ENCODE measurements at places on chromosomes 1 and 21.

DNA sequence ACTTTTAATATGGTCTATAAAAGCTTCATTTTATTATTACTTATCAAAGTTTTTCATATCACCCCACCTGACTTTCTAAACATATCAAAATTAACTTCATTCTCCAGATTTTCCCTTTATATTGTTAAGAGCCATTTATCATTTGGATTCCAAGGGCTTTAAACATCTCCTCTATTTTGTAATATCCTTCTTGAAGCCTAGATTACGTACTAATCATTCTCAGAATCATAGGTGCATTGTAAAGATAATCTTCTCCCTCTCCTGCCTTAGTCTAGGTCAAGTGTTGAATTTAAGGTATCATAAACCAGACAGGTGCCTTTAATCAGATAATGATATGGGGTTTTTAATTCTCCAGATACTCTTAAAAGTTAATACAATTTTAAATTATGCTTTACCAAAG is 128.3 kb downstream of the LRRC40 start:
- no peak for DNase-seq

DNA sequence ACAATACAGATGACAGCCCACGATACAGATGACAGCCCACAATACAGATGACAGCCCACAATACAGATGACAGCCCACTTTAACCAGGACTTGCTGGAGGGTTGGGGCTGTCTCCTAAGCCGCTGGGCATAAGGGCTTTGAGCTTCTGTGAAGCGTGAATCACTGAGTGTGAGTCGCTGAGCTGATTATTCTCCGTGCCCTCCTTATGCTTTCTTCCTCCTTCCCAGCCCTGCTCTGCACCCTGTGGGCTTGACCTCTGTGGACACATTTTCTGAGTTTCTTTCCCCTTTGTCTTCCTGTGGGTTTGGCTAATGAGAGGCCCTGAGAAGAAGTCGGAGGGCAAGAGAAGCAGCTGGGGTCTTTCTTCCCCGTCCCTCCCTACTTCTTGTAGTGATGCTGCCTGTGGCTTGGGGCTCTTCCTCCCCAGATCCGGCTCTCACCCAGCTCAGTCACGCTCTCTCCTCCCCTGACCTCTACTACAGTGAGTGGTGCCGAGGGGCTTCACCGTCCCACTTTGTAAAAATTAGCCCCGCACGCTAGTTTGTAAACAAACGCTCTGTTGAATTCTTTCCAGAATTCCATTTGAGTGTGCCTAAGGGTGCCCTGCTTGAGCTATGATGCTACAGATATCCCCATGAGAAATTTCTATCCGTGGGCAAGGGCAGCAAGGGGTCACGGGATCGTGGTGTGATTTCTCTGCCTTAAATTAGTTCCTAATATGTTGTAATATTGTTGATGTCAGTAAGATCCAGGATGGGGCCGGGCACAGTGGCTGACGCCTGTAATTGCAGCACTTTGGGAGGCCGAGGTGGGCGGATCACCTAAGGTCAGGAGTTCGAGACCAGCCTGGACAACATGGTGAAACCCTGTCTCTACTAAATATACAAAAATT is 46.4 kb upstream of the SOD1 start:
- DNase-seq, result no peak

DNA sequence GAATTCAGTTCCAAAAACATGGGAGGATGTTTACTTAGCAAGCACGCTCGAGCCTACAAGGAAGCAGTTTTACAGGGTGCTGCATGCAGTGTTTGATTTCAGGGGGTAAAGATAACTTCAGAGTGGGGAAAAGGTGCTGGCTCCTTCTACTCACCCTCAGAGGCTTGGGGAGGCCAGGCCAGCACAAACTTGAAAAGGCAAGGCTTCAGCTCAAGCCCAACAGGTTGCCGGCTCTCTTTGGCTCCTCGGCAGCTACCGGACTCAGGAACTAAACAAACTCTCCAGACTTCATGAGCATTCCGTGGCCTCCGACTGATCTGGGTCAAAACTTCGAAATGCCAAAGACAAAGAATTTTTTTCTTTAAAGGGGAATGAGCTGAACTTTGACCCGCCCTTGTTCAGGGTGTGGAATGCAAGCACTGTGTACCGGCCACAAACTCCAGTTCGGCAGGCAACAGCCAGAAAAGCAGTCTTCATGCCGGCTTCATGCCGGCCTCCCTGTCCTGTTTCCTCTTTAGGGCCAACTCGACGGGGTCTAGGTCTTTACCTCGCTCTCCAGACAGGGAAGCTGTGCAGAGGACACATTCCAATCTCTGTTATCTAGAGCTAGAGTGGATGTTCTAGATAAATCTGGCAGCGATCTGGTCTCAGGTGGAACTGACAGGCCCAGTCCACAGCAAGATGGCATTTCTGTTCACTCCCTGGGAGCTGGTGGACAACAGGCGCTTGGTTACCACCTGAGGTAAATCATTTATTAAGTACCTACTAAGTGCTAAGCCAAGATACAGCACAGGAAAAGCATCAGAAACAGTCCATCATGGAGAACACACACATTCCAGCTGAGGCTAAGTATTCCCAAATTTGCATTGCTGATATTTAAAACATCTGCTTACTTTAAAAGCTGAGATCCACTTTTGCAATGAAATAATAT is 75.0 kb downstream of the CD46 start:
- no peak for DNase-seq

DNA sequence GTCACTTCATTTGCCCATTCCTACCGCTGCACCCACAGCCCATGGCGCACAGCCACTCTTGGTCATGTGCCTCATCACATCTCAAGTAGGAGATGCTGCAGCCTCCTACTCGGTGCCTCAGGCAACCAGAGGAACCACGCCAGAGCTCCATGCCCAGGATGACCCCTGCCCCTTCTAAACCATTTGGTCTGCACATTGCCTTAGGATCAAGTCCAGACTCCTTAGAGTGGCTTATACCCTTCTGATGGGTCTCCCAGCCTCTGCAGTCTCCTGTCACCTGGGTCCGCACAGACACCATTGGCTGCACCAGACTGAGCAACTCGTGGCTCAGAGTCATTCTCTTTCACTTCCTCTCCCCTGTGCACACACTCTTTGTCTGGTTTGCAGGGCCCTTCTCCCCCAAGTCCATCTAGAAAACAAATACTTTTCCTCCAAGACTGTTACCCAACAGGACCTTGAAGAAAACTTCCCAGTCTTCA is 2.2 kb upstream of the ADORA3 start:
- DNase-seq, result no peak

DNA sequence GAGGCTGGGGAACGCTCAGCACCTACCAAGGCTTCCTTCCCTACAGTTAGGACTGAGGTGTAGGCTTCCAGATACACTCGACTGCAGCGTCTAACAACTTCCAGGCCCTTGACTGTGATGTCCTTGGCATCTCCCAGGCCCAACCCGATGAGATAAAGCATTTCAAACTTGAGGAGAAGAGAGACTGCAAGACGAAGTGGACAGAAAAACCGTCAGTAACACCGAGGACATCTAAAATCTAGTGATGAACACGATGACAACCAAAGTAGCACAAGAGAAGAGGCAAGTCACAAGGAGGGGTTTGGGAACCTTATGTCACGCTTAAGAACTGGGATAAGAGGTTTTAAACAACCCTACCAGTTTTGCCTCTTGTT is 314 bp downstream of the DPH5 start:
- no peak for DNase-seq

- no peak for DNase-seq
Observed at GRCh38 chr1:166822385-166822784, 16.9 kb upstream of the POGK start.

DNA sequence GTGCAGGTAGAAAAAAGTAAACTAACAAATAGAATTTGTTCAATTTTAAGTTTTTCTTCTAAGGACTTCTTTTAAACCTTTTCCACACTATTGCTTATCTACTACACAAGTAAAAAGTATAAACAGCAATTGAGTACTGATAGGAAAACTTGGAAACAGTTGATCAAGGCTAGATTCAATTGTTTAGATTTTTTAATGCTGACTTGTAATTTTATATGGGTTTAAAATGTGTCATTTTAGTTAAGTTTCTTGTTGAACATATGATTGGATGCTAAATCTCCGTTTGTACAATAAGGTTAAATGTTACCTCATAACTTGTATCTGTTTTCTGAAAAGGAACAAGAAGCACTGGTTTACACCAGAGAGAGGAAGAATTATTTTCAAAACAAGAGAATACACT is 5.5 kb downstream of the SASS6 start:
- DNase-seq, result no peak

GRCh38 chr1:216854836-216855484 is 131.7 kb upstream of the ESRRG start:
- no peak for DNase-seq

DNA sequence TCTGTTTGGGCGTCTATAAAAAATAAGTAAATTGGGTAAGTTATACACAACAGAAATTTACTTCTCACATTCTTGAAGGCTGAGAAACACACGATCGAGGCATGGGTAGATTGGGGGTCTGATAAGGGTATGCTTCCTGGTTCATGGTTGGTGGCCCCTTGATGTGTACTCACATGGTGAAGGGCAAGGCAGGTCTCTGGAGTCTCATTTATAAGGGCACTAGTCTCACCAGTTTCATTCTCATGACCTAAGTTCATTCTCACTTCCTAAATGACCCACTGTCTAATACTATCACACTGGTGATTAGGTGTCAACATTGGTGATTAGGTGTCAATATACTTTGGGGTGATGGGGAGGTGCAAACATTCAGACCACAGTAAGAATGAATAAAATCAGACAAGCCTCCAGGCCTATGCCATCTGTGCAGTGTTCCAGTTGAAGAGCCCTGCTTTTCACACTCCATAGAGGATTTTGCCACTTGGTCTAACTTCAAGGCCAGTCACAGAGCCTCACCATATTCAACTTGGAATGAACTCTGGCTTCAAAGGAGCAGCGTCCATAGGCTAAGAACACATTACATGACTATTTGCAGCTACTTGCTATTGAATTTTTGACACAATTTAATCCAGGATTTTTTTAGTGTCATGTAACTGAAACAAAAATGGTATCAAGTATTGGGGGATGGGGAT is 2.5 kb upstream of the GBP4 start:
- no peak for DNase-seq

DNA sequence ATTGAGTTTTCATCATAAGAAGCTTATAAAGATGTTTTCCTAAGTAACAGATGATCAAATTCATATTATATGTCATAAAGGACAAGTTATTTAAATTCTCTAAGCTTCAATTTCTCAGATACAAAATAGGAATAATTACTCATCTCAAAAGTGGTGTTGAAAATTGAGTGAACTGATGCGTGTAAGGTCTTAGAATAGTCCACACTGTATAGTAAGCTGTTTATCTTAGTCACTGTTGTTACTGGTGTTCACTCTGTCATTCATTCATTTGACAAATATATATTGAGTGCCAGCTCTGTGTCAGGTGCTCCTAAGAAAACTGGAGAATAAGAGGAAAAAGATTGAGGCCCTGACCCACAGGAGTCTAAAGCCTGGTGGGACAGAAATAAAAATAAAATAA is 186.3 kb upstream of the BRINP3 start:
- no peak for DNase-seq

- DNase-seq, result no peak
Observed at GRCh38 chr1:189211742-189212141, 1265.9 kb downstream of the BRINP3 start.

DNA sequence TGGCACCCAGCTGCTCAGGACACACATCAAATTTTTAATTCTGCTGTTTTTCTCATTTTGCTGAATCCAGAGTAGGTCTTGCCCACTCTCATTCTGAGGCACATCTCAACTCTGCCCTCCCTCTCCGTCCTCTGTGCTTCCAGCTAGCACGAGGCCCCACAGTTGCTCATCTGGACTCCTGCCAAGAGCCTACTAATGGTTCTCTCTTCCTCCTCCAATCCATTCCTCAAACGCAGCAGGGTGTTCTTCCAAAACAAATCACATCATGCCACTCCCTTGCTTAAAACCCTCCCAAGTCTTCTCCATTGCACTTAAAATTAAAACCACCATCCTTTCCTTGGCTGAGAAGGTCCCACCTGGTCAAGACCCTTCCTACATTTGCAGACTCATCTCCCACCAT is 49.8 kb upstream of the SCAF4 start:
- no peak for DNase-seq

- DNase-seq, result peak; percentile 72
Observed at GRCh38 chr1:160681066-160681890, 30.3 kb downstream of the CD48 start.

- DNase-seq, result no peak
Observed at GRCh38 chr1:248926401-248927182, 20.6 kb downstream of the PGBD2 start.

- no peak for DNase-seq
Observed at GRCh38 chr1:94299627-94300553, 62.5 kb upstream of the ARHGAP29 start.

GRCh38 chr1:89538361-89538760 is 13.7 kb downstream of the LRRC8B start:
- no peak for DNase-seq

- DNase-seq, result no peak
Observed at GRCh38 chr1:6101826-6102531, 56.3 kb downstream of the KCNAB2 start.

DNA sequence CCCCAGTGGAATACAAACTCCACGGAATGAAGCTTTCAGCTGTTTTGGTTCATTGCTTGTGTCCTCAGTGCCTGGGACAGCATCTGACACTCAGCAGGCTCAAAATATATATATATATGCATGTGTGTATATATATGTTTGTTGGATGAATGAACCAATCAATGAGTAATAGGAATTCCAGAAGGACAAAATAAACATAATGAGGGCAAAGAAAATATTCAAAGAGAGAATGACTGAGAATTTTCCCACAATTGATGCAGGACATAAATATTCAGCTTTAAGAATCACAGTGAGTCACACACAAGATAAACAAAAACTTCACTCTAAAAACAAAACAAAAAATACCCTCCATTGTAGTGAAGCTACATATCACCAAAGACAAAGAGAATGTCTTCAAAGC is 64.0 kb downstream of the CHD5 start:
- no peak for DNase-seq

DNA sequence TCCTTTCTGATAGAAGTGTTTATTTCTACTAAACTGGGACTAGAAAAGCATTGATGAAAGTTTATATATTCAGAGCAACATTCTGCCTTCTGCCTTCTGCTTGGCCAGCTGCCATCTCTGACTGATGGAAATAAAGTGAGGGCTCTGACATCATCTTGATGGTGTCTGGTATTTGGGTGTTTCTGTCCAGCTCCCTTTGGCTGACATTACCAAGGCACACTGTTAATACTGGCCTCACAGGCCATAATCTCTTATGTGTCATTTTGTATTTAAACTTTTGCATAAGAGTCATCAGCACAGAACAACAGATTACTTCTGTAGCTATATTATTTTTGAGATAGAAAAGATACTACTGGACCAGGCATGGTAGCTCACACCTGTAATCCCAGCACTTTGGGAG is 216.9 kb downstream of the RYR2 start:
- no peak for DNase-seq
